GF-D8 (cell line): ENCODE measurements at places on chromosomes 1 and 21.

- no peak for DNase-seq
Measured at GRCh38 chr1:2786329-2787162, 14.9 kb downstream of the TTC34 start.

GRCh38 chr1:55580845-55581332, 365.7 kb upstream of the USP24 start:
- no peak for DNase-seq

- no peak for DNase-seq
Measured at GRCh38 chr1:192977089-192977706, 82.0 kb downstream of the UCHL5 start.

- no peak for DNase-seq
Measured at GRCh38 chr1:207847116-207847515, 63.8 kb downstream of the CD34 start.

DNA sequence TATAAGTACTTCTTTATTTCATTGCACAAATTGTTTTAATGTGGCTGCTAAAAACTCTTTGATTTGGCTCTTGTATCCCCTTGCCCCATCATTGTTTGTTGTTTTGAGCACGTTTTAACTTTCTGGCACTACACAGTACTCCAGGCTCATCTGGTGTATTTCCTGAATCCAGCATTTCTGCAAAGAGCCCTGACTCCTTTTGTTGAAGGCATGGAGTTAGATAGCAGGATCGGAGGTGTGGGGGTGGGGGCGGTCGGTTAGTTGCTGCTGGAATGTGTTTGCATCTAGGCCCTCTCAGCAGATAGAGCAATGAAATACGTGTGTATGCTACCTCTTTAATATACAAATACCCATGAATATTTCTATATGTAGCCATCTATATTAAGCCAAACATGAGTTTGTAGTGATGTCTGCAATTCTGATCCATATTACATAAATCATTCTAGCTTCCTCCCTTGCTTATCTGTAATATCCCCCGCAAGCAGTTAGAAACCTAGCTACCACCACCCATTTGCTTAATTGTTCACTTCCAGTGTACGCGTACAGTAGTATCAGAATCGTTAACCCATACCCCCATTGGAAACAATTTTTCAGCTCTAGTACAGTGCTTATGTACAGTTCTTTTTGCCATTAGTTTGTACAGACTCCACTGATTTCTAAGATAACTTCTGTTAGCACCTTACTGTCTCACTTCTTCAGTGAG, 106.0 kb downstream of the NOS1AP start:
- DNase-seq, result no peak

DNA sequence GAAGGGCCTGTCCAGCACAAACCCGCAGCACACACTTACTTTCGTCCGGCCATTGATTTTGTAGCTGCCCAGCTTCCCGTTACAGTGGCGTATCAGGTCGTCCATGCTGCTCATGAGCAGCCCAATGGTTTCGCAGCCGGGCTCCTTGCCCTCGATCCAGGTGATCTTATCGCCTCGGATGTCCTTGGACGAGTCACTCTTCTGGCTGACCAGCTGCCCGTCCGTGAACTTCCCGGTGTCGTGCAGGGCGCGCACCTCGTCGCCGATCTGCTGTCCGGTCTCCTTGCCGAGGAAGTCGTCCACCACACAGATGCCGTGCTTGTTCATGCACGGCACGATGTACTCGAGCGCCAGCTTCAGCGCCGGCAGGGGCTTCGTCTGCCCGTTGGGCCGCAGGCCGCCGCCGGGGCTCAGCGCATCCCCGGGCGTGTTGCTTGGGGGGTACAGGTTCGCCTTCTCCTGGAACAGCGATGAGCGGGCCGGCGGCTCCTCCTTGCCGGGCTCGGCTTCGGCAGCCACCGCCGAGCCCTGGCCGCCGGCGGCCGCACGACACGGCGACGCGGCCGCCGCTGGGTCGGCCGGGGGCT, 1.0 kb downstream of the EGLN1 start:
- DNase-seq, result no peak

GRCh38 chr1:199202331-199202730, 563.5 kb downstream of the PTPRC start:
- peak; percentile 62 for DNase-seq

- no peak for DNase-seq
Measured at GRCh38 chr1:229001467-229002011, 266.3 kb downstream of the RHOU start.

- no peak for DNase-seq
Measured at GRCh38 chr1:244497805-244498204, 36.7 kb downstream of the CATSPERE start.

- DNase-seq, result no peak
Measured at GRCh38 chr21:26851109-26851944, 6.1 kb upstream of the ADAMTS1 start.

GRCh38 chr1:203175827-203176241, 208 bp upstream of the MYBPH start:
- peak; percentile 31 for DNase-seq

DNA sequence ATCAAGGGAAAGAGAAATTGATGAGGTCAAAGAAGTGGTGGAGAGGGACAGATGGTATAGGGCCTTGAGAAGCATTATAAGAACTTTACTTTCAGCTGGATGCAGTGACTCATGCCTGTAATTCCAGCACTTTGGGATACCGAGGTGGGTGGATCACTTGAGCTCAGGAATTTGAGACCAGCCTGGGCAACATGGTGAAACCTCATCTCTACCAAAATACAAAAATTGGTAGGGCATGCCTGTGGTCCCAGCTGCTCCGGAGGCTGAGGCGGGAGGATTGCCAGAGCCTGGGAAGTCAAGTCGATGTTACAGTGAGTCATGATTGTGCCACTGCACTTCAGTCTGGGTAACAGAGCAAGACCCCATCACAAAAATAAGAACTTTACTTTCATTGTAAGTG, 5.7 kb downstream of the TMEM50A start:
- no peak for DNase-seq

GRCh38 chr1:31981972-31982371, 31.7 kb upstream of the KHDRBS1 start:
- DNase-seq, result peak; percentile 68
